ENCODE measurements at places on chromosomes 7 and 10.

- DNase-seq: no peak
Measured at GRCh38 chr10:86690657-86691084, 22.4 kb downstream of the LDB3 start.

DNA sequence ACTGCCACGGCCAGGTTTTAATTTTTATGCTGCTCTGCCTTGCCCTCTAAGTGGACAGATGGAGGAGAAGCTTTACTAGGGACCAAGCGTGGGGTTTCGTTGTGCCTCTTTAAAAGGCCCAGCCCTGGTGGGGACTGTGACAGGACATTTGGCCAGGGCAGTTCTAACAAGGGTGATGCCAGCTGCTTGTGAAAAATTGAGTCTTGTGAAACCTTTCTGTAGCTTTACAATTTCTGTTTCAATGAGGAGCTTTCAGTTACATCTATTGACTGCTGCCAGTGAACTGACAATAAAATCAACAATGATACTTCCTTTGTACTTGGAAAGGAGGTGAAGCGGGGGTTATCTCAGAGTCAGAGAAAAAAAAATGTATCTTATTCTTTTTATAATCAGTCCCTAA is 233.1 kb upstream of the CSTF2T start:
- no peak for DNase-seq

GRCh38 chr7:45583296-45583695 is 9.1 kb downstream of the ADCY1 start:
- DNase-seq: no peak

DNA sequence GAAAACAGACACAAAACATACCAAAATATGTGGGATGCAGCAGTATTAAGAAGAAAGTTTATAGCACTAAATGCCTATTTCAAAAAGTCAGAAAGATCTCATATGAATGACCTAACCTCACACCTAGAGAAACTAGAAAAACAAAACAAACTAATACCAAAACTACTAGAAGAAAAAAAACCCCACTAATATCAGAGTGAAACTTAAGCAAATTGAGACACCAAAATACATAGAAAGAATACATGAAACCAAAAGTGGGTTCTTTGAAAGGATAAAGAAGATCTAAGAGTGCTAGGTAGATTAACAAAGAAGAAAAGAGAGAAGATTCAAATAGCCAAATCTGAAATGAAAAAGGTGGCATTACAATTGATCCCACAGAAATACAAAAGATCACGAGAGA is 494.1 kb downstream of the SH2D4B start:
- DNase-seq: no peak

- DNase-seq: no peak
Measured at GRCh38 chr7:149205690-149206381, 10.5 kb downstream of the ZNF282 start.

GRCh38 chr7:45653209-45653907 is 79.2 kb downstream of the ADCY1 start:
- no peak for DNase-seq

DNA sequence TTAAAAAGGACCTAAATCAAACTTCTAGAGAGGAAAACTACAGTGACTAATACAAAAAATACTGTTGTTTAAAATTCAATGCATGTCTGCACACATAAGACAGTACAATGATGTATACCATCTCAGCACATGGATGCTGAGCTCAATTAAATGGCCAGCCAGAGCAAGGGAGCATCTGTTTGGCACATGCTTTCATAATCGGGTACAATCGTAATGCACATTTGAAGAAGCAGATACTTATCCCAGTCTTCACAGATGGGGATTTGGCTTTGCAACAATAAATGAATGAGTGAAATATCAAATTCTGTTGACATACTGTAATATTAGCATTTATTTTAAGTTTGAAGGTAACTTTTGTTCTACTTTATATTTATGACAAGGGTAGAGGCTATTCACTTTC is 187.8 kb downstream of the CRPPA start:
- DNase-seq: no peak

- no peak for DNase-seq
Measured at GRCh38 chr7:79282070-79282694, 171.3 kb downstream of the MAGI2 start.

DNA sequence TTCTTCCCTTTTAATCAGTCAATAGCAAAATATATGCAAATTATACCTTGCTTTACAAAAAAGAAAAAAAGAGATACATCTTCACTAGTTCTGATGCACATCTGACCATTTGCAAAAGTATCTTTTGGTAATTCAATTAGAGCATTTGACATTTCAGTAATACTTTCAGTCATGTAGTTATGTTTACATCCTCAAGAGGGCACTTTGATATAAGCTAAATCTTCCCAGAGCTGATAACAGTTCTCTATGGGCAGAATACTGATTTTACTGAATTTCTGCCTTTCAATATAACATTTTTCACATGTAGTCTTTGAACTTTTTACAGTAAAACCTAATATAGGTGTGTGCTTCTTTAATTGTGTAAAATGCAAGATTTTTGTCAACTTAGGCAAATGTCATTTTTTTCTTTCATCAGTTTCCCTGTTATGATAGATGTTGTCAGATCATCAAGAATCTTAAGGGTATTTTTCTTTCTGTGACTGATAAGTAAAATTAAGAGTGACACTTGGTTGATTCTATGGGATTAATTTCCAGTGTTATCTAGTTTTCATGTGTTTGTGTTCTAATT is 703.5 kb upstream of the SEMA3D start:
- DNase-seq: peak; percentile 26

DNA sequence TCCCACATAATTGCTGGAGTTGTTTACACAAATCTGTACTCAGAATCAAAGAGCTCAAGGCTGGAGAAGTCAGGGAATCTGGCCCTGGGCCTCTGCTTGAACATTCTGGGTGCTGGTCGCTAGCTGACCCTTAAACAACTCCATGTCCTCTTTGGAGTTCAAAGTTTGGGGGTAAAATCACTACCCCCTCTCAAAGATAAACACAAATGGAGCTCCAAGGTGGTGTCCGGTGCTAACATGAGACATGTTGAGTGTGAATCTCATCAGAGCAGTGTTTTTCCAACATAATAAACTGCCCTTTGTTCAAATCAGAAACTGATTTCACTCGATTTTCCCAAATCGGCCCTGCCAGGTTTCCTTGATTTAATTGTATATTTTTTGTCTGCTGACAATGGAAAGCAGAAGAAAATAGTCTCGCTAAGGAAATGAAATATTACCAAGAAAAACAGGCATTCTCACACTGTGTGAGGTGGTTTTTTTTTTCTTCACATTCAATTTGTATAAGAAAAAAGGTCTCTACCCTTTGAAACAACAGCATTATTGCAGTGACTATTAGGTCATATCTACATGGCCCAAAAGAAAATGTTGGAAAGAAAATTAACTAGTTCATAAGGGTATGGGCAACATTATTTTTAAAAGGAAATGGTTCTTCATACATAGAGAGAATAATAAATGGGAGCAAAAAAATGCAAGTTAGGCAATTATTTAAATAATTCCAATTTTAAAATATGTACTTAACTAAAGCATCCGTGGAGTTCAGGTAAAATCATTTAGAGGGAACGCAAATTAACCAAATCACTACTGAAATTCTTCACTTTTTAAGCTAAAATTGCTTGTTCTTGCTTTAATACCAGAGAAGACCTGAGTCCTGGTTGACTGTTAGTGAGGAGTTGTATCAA is 56.1 kb upstream of the CAPZA2 start:
- DNase-seq: no peak

- DNase-seq: no peak
Measured at GRCh38 chr7:121449329-121449728, 53.2 kb upstream of the FAM3C start.

- no peak for DNase-seq
Measured at GRCh38 chr10:44177610-44178009, 207.3 kb downstream of the CXCL12 start.

DNA sequence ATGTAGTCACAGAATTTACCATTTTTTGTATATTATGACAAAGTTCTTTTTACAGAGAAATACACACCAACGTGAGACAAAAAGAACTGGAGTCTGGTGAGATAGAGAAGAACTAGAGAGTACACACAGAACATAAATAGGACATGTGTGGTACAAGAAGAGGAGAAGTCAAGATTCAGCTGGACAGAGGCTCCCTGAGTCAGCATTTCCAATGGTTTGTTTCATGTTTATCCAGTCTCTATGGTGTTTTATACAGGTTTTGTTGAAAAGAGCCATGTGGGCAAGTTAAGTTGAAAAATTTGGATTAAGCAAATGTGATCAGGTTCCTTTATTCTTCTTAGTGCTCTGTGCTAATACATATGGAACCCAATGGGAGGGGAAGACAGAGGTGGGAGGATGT is 105.5 kb upstream of the AKR1E2 start:
- DNase-seq: no peak

DNA sequence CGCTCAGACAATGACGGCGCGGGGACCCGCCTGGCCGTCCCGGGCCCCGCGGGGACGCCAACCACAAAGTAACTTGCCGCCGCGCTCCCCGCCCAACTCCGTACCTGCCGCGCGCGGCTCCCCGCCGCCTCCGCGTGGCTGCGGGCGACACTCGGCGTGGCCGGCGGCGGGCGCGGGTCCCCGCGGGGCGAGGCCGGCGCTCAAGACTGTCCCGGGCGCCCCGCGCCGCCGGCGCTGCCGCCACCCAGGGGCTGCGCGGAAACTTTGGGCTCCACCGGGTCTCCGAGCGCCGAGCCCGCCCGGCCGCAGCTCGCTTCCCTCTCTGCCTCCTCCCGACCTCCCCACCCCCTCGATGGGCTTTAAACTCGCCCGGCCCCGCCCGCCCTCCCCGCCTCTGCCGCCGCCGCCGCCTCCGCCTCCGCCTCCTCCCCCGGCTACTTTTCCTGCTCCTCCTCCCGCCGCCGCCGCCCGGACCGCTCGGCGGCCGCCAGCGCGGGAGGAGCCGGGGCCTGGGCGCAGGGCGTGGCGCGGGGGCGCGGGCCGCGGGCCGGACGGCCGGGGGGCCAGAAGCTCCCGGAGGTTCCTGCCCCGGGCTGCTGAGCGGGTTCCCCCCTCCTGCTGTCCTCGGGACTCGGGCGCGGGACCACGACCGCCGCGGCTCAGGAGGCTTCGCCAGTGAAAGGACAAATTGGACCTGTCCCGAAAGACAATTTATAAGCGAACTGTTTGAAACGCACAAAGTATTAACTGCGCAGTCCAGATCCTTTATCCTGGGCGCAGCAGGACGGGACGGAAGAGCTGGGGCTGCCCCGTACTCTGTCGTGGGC is 10.6 kb upstream of the GRB10 start:
- peak; percentile 40 for DNase-seq

- peak; percentile 39 for DNase-seq
Measured at GRCh38 chr10:34407324-34407805, 407.7 kb downstream of the PARD3 start.

- DNase-seq: no peak
Measured at GRCh38 chr10:80279146-80279545, 10.3 kb downstream of the MAT1A start.

- no peak for DNase-seq
Measured at GRCh38 chr10:4068629-4069028, 283.6 kb upstream of the KLF6 start.

- no peak for DNase-seq
Measured at GRCh38 chr10:32790483-32790882, 167.5 kb downstream of the ITGB1 start.

DNA sequence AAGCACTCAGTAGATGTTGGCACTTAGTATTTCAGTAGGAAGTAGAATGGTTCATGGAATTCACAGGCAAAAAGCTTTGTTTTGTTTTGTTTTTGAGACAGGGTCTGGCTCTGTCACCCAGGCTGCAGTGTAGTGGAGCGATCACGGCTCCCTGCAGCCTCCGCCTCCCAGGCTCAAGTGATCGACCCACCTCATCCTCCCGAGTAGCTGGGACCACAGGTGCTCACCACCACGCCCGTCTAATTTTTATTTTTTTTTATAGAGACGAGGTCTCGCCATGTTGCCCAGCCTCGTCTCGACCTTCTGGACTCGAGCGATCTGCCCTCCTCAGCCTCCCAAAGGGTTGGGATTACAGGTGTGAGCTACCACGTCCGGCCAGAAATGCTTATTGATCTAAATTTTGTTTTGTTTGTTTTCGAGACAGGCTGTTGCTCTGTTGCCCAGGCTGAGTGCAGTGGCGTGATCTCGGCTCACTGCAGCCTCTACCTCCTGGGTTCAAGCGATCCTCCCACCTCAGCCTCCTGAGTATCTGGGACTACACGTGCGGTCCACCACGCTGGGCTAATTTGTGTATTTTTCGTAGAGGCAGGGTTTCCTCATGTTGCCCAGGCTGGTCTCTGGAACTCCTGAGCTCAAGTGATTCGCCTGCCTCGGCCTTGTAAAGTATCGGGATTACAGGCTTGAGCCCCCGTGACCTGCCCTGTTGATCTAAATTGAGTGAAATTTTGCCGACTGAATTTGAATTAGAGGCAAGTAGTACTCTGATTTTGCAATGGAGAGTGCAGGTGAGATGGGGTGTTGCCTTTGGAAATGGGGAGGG is 1.7 kb downstream of the GLRX3 start:
- no peak for DNase-seq

GRCh38 chr10:14782691-14783363 is 8.1 kb upstream of the FAM107B start:
- peak; percentile 32 for DNase-seq

- DNase-seq: no peak
Measured at GRCh38 chr7:155583636-155584035, 37.3 kb upstream of the CNPY1 start.

- DNase-seq: no peak
Measured at GRCh38 chr10:130339091-130339490, 202.9 kb downstream of the GLRX3 start.

GRCh38 chr7:104656467-104656866 is 328.1 kb downstream of the LHFPL3 start:
- no peak for DNase-seq

GRCh38 chr7:150924369-150924781 is 53.7 kb downstream of the KCNH2 start:
- no peak for DNase-seq
